PC-3 (cell line): ENCODE measurements at places on chromosomes 6 and 20. TPM values are rescaled to one million over a fixed set of nuclear protein-coding genes. Genes with fewer than 3 reads are reported as not detected.

- peak overlapping the region; percentile 74 for H3K4me3 ChIP-seq
- DNase-seq: no peak
- H3K36me3 ChIP-seq: no peaks in the 10 kb centered on the region
- no peak overlapping the region for H3K27ac ChIP-seq
- peaks cover 21% of the 10 kb centered on the region for H3K4me1 ChIP-seq
Observed at GRCh38 chr6:27866357-27867050, 45.7 kb downstream of the OR2B2 start.

GRCh38 chr6:81861281-81861680 is 108.8 kb upstream of the TENT5A start:
- no peak overlapping the region for H3K4me3 ChIP-seq
- no peak overlapping the region for H3K27ac ChIP-seq
- H3K27me3 ChIP-seq: no peaks in the 10 kb centered on the region
- peaks cover 22% of the 10 kb centered on the region for H3K4me1 ChIP-seq
- no peaks in the 10 kb centered on the region for H3K36me3 ChIP-seq

DNA sequence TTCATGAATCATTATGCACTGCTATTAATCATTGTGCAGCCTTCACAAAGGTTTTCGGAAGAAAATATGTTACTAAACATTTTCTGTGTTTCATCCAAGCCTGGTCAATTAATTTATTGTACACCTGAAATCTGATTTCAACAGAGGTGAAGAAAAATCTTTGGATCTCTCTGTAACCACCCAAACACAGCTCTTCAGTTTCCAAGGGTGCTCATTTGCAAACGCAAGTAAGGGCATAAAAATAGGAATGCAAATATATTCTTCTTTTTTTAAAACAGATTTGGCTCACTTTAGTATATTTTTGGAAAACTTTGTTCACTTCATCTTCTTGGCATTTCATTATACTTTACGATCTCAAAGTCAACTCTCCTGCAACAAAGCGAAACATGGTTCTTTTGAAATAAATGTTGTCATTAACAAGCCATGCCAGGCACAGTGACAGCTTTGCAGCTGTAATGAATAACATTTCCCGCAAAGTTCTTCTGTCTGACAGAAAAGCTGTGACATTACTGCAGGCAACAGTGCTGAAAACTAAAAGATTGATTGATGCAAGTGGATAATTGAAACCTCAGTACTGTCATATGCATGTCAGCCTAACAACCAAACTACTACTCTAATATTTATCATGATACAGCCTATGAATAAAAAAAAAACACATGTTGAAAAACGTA is 348.3 kb downstream of the FRK start:
- no peaks in the 10 kb centered on the region for H3K36me3 ChIP-seq
- H3K27me3 ChIP-seq: peaks cover 5% of the 10 kb centered on the region; the same call in 1 of the 2 replicates
- H3K27ac ChIP-seq: no peak overlapping the region
- DNase-seq: no peak
- H3K4me1 ChIP-seq: no peaks in the 10 kb centered on the region

GRCh38 chr6:107822176-107823046 is 1.7 kb downstream of the SCML4 start:
- peak overlapping the region; percentile 24; the same call in 1 of the 2 replicates for H3K4me3 ChIP-seq
- H3K27ac ChIP-seq: no peak overlapping the region
- peaks cover 42% of the 10 kb centered on the region for H3K27me3 ChIP-seq
- no peak for DNase-seq

DNA sequence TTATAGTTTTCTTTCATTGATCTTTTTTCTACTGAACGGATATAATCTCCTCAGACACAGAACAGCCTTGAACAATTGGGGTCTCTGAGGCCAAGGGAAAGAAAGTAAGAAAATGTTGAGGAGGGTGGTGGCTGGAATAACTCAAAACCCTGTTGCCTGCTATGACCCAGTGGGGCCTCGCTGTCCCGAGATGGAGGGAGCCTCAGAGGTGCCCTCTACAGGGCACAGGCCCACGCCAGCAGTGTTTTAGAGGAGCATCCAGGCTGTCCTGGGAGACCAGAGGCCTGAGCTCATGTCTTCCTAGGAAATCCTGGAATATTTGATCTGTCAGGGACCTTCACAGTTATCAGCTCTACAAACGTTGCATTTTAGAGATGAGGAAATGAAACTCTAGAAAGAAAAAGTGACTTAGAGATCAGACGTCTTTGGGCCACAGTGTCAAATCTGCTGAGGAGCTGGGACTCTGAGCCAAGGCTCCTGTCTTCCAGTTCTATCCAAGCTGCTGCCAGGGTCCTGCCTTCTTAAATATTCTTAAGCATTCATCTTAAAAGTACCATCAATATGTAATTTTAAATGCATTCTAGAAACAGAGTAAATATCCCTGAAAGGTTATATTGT is 26.3 kb downstream of the ALDH5A1 start:
- no peaks in the 10 kb centered on the region for H3K36me3 ChIP-seq
- H3K27me3 ChIP-seq: no peaks in the 10 kb centered on the region
- H3K4me1 ChIP-seq: no peaks in the 10 kb centered on the region
- no peak overlapping the region for H3K4me3 ChIP-seq
- H3K27ac ChIP-seq: no peak overlapping the region

GRCh38 chr6:80527552-80528052 is 421.1 kb downstream of the BCKDHB start:
- peak; percentile 86 for DNase-seq
- H3K36me3 ChIP-seq: no peaks in the 10 kb centered on the region
- H3K4me1 ChIP-seq: peaks cover 20% of the 10 kb centered on the region
- peak overlapping the region; percentile 61 for H3K27ac ChIP-seq
- no peak overlapping the region for H3K4me3 ChIP-seq

GRCh38 chr6:106000935-106001334 is 85.2 kb upstream of the PRDM1 start:
- DNase-seq: peak; percentile 17
- H3K27me3 ChIP-seq: no peaks in the 10 kb centered on the region
- no peaks in the 10 kb centered on the region for H3K36me3 ChIP-seq
- no peaks in the 10 kb centered on the region for H3K4me1 ChIP-seq

- H3K27ac ChIP-seq: no peak overlapping the region
- H3K36me3 ChIP-seq: no peaks in the 10 kb centered on the region
- H3K4me3 ChIP-seq: no peak overlapping the region
- H3K4me1 ChIP-seq: peaks cover 9% of the 10 kb centered on the region
Observed at GRCh38 chr20:58150772-58151171, 77.7 kb downstream of the ANKRD60 start.

- H3K27ac ChIP-seq: no peak overlapping the region
- no peaks in the 10 kb centered on the region for H3K27me3 ChIP-seq
- H3K36me3 ChIP-seq: no peaks in the 10 kb centered on the region
- H3K4me3 ChIP-seq: no peak overlapping the region
- H3K4me1 ChIP-seq: no peaks in the 10 kb centered on the region
- DNase-seq: no peak
Observed at GRCh38 chr6:169189686-169190085, 64.0 kb downstream of the THBS2 start.

- H3K27me3 ChIP-seq: no peaks in the 10 kb centered on the region
- no peak overlapping the region for H3K4me3 ChIP-seq
Observed at GRCh38 chr6:108363889-108364313, 69.0 kb downstream of the AFG1L start.

DNA sequence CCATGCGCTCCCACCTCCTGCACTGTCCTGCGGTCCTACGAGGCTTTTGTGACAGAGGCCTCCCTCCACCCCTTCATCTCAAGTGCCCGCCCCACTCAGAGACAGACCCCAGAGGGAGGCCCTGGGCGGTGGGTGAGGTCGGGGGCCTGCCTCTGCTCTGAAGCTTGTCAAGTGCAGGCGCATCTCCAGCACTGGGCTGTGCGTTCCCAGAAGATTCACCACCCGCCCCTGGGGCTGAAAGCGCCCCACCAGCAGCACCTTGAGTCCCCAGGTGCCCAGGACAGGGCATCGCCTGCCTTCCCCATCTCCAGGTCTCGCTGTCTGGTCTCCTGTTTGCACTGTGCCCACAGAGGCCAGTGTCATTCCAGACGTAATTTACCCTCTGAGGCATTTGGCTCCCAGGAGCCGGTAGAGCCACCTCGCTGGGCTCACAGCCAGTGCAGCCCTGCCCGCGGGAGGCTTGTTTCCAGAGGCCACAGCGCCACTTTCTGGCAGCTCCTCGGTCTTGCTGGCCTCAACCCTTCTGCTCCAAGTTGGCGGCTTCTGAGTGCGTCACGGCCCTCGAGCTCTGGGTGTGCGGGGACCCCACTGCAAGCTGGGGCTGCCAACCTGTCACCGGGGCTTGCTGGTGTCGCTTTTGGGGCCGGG is 191.1 kb downstream of the TAF4 start:
- no peaks in the 10 kb centered on the region for H3K4me1 ChIP-seq
- peaks cover 98% of the 10 kb centered on the region for H3K27me3 ChIP-seq

DNA sequence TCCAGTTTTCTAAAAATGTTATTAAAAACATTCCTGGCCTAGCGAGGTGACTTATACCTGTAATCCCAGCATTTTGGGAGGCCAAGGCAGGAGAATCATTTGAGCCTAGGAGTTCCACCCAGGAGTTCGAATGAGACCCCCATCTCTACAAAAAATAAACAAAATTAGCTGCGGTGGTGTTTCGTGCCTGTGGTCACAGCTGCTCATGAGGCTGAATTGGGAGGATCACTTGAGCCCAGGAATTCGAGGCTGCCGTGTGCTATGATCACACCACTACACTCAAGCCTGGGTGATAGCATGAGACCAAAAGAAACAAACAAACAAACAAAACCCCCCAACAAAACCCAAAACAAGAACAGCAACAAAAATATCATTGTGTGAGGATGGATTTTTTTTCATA is 19.8 kb upstream of the POLR1H start:
- H3K36me3 ChIP-seq: no peaks in the 10 kb centered on the region
- no peak for DNase-seq
- H3K4me3 ChIP-seq: no peak overlapping the region
- H3K27me3 ChIP-seq: no peaks in the 10 kb centered on the region
- no peak overlapping the region for H3K27ac ChIP-seq
- H3K4me1 ChIP-seq: peaks cover 9% of the 10 kb centered on the region

DNA sequence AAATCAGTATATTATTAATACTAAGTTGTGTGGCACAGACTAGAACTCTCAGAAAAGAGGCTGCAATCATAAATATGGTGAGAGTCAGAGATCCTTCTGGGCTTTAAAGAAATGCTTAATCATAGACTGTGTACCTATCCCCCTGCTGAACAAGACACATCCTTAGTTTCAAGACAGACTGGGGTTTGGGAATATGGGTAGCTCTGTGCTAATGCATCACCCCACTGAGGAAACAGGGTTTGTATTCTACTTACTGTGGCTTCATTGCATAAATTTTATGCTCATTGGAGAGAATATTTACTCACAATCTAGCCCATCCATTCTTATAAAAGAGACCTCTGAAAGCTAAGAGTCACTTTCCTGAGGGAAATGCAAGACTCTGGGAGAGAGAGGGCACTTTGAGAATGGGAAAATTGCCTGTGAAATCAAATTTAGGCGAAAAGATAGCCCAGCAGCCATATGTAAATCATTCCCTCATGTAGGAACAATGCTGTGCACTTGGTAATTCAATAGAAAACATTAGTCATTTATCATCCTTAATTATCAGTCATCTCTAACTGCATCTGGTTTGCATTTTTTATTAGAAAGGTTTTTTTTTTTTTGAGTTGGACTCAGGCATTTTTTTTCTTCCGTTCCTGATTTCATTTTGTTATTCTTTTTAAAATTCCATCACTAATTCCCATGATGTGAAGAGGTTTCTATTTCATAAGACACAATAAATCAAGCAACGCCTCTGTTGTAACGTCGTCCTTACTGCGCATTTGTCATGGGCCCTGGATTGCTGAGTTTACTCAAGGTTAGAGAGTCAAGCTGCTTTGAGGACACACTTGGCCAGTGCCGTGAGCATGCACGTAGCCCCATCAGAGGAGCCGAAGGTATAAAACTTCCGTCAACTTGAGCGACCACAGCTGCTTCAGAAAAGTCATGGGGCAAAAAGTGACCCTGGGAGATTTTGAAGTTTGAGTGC is 91.8 kb downstream of the TRMT11 start:
- no peaks in the 10 kb centered on the region for H3K36me3 ChIP-seq
- no peak overlapping the region for H3K4me3 ChIP-seq
- no peaks in the 10 kb centered on the region for H3K4me1 ChIP-seq
- H3K27me3 ChIP-seq: no peaks in the 10 kb centered on the region

- 0 out of 2 replicates have a peak overlapping the region, but pooled peaks have one; percentile 10 for H3K4me3 ChIP-seq
- H3K27ac ChIP-seq: peak overlapping the region; percentile 94
- no peaks in the 10 kb centered on the region for H3K27me3 ChIP-seq
- DNase-seq: no peak
Observed at GRCh38 chr6:22363714-22364239, 66.9 kb upstream of the PRL start.

GRCh38 chr6:144481527-144481926 is 196.4 kb downstream of the UTRN start:
- H3K36me3 ChIP-seq: peaks cover 7% of the 10 kb centered on the region
- H3K4me1 ChIP-seq: no peaks in the 10 kb centered on the region
- no peaks in the 10 kb centered on the region for H3K27me3 ChIP-seq
- no peak overlapping the region for H3K27ac ChIP-seq
- no peak overlapping the region for H3K4me3 ChIP-seq
- no peak for DNase-seq

DNA sequence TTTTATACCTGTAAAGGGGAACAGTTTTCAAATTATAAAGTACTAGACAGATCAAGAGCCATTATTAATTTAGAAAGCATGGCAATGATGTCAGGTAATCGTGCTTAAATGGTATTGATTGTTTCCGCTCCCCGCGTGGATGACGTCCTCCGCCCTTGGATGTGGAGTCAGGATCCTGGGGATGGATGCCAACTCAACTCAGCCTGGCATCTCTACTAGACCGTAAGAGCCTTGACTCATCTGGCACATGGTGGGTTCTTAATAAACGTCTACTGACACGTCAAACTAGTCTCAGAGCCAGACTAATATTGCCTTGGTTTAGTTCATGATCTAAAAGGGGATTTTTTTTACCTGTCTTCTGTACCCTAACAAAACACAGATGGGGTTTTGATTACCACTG is 80.2 kb downstream of the LRFN2 start:
- no peaks in the 10 kb centered on the region for H3K36me3 ChIP-seq
- DNase-seq: no peak
- no peaks in the 10 kb centered on the region for H3K4me1 ChIP-seq
- H3K27ac ChIP-seq: no peak overlapping the region

DNA sequence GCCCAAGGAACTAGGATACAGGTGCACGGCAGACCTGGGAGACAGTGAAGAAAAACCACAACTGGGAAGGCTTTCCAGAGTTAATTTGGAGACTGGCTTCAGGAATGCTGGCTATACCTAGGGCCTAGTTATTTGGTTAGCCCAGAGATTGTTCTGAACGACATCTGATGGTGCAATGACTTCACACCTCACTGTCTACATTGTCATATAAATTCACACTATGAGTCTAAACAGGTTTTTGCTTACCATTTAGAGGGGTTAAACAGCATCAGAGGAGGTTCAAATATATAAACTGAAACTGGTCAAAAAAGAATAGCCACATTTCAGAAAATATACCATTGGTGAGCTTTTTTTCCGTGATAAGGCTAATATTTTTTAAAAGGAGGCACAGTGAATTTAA is 16.7 kb downstream of the UBE2V1 start:
- no peak overlapping the region for H3K27ac ChIP-seq
- DNase-seq: no peak
- H3K4me3 ChIP-seq: no peak overlapping the region
- peaks cover 64% of the 10 kb centered on the region for H3K36me3 ChIP-seq
- H3K27me3 ChIP-seq: no peaks in the 10 kb centered on the region

- DNase-seq: peak; percentile 26
- H3K4me3 ChIP-seq: no peak overlapping the region
- no peaks in the 10 kb centered on the region for H3K36me3 ChIP-seq
- no peaks in the 10 kb centered on the region for H3K27me3 ChIP-seq
Observed at GRCh38 chr6:38131527-38131965, 312.0 kb downstream of the ZFAND3 start.

The NRSN2 gene
- total RNA-seq: 50.7 and 55.7 TPM in 2 replicates

The ALDH8A1 gene
- 1.7 and 1.9 TPM in 2 replicates for total RNA-seq

The EPB41L1 gene
- 48.2 and 53.0 TPM in 2 replicates for total RNA-seq

The EPPIN gene
- total RNA-seq: not detected in 2 replicates

The SEL1L2 gene
- total RNA-seq: not detected in 2 replicates

The TRIM10 gene
- not detected in 2 replicates for total RNA-seq

The TNFRSF21 gene
- total RNA-seq: 106 and 120 TPM in 2 replicates

The MYBL2 gene
- total RNA-seq: 95.9 and 103 TPM in 2 replicates
